Frontal cortex (tissue), 4 donors: ENCODE measurements at places on chromosomes 5 and 9.

GRCh38 chr9:29213417-29214153 is 1640.3 kb upstream of the C9orf72 start:
- DNase-seq: no peak

DNA sequence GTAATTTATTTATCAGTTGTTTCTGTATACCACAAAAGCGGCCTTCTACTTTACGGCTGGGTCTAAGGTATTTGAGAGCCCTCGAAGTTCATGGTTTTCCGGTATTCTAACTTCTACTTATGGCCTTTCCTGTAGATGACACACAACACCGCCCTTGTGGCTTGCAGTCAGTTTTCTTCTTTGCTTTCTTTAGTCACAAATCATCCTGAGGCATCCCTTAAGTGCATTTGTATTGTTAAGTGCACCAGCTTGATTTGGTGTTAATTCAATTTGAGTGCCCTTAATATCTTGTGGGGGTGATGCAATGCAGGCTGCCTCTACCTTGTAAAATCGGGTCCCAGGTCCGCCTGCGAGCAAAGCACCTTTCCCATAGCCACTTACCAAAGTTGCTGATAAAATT is 511.9 kb downstream of the CCDC171 start:
- DNase-seq: no peak

- DNase-seq: no peak
These were observed 684 bp upstream of the JMY start for GRCh38 chr5:79235261-79235633.

- DNase-seq: no peak
These were observed 218.0 kb downstream of the DCP2 start for GRCh38 chr5:113194591-113194990.

- DNase-seq: no peak
These were observed 13.3 kb upstream of the SPATA24 start for GRCh38 chr5:139417214-139417613.

DNA sequence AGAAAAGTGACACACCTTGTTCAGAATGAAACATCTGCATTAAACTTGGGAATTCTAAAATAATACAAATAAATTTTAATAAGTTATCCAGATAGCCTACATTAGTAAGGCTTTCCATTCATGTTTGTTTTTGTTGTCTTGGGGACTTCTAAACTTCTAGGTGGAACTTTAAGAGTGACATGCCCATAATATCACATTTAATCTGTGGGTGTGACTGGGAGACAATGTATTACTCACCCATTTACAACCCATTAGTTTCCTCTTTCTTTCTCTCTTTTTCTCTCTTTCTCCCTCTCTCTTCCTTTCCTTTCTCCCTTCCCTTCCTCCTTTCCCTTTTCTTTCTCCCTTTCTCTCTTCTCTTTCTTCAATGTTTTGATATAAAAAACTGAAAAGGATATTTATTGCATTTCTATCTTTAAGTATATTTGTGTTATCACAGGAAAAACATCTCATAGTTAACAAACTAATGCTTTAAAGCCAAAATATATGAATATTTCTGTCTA is 12.5 kb upstream of the PTGER4 start:
- no peak for DNase-seq

- DNase-seq: peak; percentile 20
These were observed 34.5 kb upstream of the SLC46A2 start for GRCh38 chr9:112925058-112925641.

GRCh38 chr5:176528761-176529115 is 8.5 kb downstream of the RNF44 start:
- DNase-seq: no peak

DNA sequence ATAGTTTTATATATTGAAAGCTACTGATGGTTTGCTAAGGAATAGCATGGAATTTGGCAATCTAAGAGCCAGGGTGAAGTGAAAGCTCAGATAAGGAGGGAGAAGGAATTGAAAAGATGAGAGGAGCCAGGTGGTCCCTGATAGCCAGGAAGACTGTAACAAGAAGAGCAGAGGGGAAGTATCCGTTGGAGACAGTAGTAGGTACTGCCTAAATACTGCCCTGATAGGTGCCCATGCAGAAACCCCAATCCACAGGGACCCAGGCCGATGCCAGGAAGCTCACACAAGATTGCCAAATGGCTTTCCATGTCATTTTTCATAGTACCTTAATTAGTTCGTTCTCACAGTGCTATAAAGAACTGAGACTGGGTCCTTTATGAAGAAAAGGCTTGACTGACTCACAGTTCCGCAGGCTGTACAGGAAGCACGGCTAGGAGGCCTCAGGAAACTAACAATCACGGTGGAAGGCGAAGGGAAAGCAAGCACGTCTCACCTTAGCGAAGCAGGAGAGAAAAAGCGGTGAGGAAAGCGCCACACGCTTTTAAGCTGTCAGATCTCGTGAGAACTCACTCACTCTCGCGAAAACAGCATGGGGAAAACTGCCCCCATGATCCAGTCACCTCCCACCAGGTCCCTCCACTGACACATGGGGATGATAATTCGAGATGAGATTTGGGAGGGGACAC is 13.0 kb downstream of the ACTL7B start:
- no peak for DNase-seq

GRCh38 chr9:78821126-78821822 is 524.3 kb downstream of the PSAT1 start:
- DNase-seq: no peak

GRCh38 chr5:132002757-132003156 is 8.7 kb downstream of the ACSL6 start:
- no peak for DNase-seq

GRCh38 chr5:93886917-93887361 is 145.5 kb upstream of the POU5F2 start:
- DNase-seq: no peak

DNA sequence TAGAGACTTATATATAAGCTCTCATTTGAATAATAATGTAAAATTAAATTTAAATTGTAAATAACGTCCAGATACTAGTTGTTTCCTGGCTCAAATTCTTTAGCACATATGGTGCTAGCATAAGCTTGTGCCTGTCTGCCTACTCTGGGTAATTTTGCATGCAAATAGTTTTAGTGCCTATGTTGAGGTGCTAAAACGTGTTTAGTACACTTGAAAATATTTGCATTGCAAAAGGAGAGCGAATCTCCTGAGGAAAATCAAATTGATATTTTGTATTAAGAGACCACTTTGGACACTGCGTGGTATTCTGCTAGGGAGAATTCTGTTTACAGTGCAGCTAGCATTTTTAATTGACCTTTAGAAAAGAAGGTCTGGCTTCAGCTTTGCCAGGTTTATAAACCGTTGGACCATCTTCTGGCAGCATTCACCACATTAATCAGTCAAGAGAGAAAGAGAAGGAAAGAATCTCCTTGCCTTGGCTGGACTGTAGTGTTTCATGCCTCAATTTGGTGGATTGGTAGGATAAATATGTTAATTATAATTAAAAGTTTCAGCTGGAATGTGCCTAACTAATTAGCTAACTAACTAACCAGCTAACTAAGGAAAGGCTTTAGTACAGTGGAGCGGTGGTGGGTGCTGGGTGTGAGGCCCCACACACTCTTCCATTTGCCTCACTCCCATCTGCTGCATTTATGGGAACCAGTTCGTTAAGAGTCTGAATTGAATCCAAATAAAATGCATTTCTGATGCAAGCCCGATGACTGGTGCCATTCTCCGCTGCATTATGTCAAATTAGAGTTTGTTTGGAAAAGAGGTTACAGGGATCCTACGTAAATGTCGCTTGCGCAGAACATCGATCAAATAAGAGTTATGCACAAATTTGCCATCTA is 150.1 kb upstream of the MPDZ start:
- DNase-seq: no peak

- no peak for DNase-seq
These were observed 466.8 kb upstream of the TLE4 start for GRCh38 chr9:79104951-79105350.

GRCh38 chr5:85533341-85534047 is 1084.2 kb upstream of the COX7C start:
- DNase-seq: no peak

DNA sequence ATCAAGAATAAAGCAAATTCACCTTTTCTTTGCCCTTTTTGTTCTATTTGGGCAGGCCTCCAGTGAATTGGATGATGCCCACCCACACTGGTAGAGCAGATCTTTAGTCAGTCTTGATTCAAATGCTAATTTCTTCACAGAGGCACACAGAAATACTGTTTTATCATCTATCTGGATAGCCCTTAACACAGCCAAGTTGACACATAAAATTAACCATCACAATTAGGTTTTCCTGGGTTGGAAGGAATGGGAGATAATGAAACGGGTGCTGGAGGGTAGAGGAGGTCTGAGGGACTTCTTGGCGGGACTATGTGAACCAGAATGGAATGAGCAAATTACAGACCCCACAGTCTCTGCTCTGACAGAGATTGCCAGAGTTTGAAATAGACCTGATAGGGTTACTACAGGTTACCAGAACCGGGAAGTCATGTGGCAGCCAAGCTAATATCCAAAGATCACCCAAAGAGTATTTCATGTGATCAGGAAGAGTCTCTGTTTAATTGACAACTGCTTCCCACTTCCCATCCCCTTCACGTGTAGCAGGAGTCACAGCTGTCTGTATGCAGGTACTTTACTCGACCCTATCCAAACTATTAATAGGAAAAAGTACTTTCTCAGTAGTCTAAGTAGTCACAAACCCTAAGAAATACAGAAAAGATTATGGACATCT is 20.0 kb upstream of the TMEM161B start:
- no peak for DNase-seq

DNA sequence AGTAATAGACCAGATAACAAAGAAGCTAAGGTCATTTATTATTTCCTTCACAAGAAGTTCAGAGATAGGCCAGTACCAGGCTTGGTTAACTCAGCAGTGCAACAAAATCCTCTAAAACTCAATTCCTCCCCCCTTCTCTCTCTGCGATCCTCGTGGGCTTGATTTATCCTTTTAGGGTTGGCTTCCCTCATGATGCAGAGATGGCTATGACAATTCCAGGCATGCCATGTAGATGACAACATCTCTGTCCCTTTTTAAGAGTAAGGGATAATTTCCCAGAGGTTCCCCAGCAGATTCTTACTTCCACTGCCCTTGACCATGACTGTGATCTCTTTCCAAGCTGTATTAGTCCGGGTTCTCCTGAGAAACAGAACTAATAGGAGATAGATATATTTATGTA is 28.7 kb upstream of the DAP start:
- DNase-seq: no peak

GRCh38 chr9:20906326-20906725 is 125.1 kb downstream of the HACD4 start:
- DNase-seq: no peak

- no peak for DNase-seq
These were observed 12.3 kb upstream of the OBP2A start for GRCh38 chr9:135533674-135534073.

- no peak for DNase-seq
These were observed 83.5 kb downstream of the SLC1A1 start for GRCh38 chr9:4573634-4574389.

DNA sequence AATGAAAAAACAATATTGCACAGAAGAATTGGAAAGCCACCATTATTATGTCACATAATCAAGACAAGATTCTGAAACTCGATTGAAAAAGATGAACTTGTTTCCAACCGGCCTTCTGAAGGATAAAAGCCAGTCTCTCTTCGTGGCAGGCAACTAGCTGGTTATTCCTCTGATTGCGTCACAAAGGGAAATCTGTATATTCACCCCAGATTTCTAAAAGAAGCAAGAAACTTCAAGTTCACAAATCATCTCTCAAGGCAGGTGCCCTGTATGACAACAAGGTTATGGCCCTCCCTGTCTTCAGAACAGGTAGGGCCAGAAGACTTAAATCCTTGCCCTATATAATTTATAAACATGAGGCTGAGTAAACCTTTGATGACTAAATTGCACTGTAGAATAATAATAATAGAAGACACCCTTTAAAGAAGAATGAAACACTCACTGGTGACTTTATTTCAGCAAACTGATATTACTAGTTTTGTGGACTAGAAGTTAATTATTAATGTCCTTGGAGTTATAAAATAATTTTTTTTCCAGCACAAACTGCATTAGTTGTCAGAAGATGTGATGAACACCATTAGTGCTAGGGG is 2.9 kb upstream of the KLF4 start:
- DNase-seq: no peak

GRCh38 chr5:172503925-172504700 is 49.8 kb upstream of the SH3PXD2B start:
- no peak for DNase-seq

GRCh38 chr5:174145821-174146220 is 100.3 kb downstream of the NSG2 start:
- DNase-seq: peak; percentile 29

- no peak for DNase-seq
These were observed 59.5 kb downstream of the ANKRD33B start for GRCh38 chr5:10623305-10623910.

- DNase-seq: no peak
These were observed 5.3 kb upstream of the RAD23B start for GRCh38 chr9:107277801-107278200.

DNA sequence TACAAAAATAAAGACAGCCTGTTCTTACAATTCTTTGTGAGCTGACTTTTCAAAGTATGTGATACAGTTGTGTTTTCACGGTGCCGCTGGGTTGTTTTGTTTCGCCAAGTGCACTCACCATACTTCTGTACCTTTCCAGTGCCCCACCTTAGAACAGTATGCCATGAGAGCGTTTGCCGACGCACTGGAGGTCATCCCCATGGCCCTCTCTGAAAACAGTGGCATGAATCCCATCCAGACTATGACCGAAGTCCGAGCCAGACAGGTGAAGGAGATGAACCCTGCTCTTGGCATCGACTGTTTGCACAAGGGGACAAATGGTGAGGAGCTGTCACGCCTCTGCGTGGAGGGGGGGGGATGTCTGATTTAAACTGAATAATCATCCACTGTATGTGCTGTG is 12.9 kb downstream of the CCT5 start:
- DNase-seq: no peak

DNA sequence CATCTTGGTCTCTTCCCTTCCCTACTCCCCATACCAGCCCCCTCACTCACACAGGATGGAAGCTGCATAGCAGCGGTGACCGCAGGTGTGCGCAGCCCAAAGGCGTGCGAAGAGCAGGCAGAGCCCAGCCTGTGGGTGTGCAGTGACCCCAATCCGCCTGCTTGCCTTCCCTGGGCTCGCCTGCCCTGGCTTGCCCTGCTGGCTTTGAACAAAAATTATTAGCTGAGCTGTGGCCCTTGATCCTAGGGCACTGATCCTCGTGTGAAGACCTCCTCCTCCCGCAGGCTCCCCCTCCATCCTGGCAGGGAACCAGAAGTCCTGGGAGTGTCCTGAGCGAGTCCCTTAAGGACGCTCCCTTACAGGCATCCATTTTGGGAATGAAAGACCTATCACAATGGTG is 31.9 kb downstream of the MORN5 start:
- DNase-seq: no peak

- DNase-seq: no peak
These were observed 47.8 kb downstream of the PDE4D start for GRCh38 chr5:59845730-59846129.

GRCh38 chr5:134600600-134600999 is 32.0 kb downstream of the SAR1B start:
- DNase-seq: no peak
